ENCODE measurements at places on chromosomes 5 and 9.

- peak; percentile 46 for DNase-seq
These were observed at the start of gene LHX6 for GRCh38 chr9:122228568-122229484. Gene LHX6, minus strand, starts transcription at chr9:122228957. Its CDS starts 217 bp downstream, at chr9:122228740.

GRCh38 chr5:10876006-10876744 is 115.1 kb upstream of the DAP start:
- DNase-seq, result no peak

DNA sequence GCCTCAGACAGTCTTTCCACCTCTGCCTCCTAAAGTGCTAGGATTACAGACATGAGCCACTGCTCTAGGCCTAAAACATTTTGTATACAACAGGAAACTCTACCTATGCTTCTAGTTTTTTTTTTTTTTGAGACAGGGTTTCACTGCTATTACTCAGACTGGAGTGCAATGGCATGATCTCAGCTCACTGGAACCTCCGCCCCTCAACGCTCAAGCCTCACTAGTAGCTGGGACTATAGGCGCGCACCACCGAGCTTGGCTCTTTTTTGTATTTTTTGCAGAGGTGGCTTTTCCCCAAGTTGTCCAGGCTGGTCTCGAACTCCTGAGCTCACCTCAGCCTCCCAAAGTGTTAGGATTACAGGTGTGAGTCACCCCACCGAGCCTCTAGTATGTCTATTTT is 5.4 kb downstream of the HSPA9 start:
- no peak for DNase-seq

GRCh38 chr5:16552666-16553343 is 64.0 kb downstream of the RETREG1 start:
- DNase-seq, result peak; percentile 58

DNA sequence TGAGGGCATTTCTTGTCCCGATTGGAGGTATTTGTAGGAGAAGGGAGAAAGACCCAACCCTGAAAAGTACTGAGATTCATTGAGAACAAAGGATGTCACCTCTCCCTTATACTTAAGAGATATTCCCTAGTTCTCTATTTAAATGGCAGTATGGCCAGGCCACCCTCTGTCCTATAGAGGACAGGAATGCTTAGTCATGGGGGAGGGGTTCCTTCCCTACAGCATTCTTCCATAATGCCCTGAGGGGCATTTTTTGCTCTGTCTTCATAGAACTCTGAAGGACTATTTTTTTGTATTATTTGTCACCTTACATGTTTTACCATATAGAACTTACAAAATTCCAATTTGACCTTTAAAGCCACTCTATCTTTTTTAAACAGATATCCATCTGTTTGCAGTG is 176.3 kb downstream of the TMEM161B start:
- DNase-seq, result no peak

GRCh38 chr5:110297152-110297670 is 429.3 kb downstream of the TMEM232 start:
- no peak for DNase-seq

GRCh38 chr5:179265514-179266290 is 79.6 kb downstream of the ADAMTS2 start:
- peak; percentile 41 for DNase-seq

- no peak for DNase-seq
These were observed 1028.5 kb upstream of the ACO1 start for GRCh38 chr9:31355965-31356364.

DNA sequence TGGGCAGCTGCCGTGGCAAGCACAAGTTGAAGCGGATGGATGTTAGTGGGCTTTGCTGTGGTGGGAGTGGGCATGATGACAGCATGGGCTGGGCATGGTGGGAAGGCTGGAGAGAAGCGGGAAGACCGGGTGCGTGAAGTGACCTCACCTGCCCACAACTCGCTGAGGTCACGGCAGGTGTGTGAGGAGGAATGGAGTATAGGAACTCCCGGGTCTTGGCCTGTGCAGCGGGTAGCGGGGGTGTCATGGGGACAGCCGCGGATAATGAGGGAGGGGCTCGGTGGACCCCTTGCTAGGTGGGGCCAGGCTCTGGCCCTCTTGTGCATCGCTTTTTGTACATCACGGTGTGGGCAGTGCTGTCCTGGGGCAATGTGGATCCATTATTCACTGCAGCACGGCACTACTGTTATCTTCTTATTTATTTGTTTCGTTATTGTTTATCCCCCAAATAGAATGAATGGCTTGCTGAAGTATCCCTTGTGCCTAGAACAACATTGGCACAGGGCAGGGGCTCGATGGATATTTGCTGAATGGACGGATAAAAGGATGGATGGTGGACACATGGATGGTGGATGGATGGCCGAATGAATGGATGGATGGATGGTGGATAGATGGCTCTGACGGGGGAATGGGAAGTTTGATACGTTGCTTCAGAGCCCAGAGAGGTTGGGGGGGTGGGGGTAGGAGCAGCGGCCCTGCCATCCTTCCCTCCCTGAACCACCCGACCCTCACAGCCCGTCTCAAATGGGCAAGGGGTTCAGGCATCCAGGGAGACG is 14.6 kb downstream of the PROP1 start:
- no peak for DNase-seq

DNA sequence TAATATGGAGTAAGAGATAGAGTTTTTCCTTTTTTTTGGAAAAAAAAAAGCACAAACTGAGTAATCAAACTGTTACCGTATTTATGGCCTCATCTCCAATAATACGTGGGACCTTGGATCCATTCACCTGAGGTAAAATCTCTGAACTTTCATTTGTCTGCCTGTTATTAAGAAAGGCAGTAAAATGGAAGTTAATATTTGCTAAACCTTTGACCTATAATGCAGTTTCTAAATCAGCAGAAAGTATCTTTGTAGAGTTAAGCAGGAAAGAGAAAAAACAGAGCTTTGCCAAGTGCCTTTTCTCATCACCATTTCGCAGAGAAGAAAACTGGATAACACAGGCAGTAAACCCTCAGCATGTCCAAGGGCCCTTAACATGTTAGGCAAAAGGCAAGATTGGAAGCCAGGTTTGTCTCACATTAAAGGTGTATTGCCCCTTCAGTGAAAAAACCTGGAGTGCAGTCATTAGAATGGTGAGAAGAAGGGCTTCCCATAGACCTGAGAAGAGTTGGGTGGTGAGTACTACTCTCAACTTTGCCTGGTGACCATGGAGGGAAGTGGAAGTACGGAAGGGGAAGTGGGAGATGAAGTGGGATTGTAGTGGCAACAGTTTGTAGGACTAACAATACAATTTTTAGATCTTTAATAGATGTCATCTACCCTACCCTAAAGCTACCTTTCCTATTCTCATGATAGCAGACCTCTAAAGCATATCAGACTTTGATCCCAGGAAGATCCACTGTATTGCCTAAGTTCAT is 65.4 kb upstream of the GRAMD2B start:
- DNase-seq, result no peak

DNA sequence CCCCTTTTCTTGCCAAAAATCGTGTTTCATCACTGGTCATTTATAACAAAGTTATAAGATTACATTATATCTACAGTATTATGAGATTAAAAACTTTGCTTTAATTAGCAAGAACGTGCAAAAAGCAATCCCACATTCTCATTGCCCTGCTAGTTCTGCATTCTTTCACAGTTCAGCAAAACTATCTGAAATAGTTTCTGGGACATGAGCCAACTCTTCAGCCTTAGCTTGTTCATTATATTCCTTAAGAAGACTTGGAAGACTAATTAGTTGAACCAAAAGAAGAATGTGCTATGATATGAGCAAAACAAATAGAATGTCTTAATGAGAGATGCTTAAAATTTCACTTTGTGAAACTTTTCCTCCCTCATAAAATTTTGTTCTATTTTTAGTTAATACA is 76.7 kb downstream of the ITGA1 start:
- no peak for DNase-seq

DNA sequence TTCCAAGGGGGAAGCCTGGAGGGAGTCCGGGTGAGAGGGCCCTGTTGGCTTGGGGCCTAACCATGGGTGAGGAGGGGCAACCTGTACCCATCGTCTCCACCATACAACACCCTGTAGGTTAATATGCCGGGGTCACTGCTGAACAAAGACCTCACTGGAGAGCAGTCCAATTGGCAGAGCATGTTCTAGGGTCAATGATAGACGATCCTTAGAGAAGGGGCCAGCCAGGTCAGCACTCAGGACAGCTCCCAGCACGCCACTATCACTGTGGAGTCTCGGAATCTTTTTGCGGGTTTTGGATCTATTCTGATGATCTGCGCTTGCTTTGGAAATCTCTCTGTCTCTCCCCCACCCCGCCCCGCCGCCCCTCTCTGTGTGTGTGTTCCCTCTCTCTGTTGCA is 218.4 kb upstream of the MVB12B start:
- no peak for DNase-seq

DNA sequence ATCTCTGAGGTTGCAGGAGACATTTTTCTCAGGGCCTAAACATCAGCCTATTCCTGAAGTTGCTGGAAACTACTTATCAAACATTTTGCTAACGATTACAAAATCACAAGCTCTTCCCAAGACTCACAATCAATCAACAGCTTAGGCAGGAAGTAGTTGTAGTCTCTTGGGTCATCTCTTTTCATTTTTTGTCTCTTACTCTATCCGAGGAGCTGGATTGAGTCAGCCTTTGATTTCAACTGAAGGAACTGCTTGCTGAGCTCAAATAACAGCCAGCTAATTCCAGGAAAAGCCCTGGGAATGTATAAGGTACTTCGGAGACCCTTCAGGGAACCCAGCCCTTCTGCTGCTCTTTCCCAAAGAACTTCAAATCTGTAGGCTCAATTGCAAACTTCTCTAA is 398.9 kb downstream of the PLK2 start:
- DNase-seq, result no peak

- DNase-seq, result no peak
These were observed 380.0 kb downstream of the ACTL7B start for GRCh38 chr9:108475813-108476212.

DNA sequence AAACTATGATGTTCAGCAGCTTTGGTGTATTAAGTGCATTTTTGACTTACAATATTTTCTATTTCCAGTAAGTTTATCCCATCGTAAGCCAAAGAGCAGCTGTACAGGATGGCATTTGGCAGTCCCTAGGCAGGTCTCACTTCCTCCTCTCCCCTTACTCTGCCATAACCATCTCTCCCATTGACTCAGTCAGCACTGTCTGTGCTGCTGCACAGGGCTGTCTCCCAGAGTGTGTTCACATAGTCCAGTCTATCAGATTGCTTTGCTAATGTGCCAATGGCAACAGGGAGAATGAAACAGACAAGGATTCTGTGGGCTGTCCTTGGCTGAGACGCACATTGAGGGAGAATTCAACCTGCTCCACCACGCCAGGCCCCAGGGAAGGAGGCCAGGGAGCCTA is 47.0 kb upstream of the CAST start:
- DNase-seq, result no peak

GRCh38 chr5:158419186-158419585 is 560.2 kb upstream of the CLINT1 start:
- no peak for DNase-seq

- DNase-seq, result no peak
These were observed 568.0 kb downstream of the ANXA1 start for GRCh38 chr9:73719660-73720059.

DNA sequence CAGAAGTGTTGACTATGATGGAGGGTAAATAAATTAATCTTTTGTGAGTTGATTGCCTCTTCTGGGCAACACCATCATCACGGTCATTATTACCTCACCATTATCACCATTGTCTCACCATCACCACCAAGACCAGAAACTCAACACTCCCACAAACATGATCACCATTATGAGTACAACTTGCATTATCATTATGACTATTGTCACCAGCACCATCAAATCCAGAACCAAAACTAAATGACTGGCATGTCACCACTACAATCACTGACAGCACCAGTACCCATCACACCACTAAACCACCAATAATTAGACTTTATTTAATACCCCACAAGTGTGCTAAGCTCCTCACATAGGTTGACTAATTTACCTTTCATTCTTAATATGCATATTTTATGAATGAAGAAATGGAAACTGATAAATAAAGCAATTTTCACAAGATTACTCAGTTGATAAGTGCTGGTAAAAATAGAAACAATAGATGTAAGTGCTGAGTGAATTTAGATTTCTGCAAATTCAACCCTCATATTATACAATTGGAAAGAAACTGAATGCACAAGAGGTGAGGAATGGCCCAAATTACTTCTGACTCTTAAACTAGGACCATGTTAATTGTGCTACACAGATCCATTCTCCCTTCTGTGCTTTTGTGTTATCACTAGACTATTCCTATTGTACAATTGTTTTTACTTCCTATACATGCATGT is 517.8 kb upstream of the PAPPA start:
- DNase-seq, result no peak

DNA sequence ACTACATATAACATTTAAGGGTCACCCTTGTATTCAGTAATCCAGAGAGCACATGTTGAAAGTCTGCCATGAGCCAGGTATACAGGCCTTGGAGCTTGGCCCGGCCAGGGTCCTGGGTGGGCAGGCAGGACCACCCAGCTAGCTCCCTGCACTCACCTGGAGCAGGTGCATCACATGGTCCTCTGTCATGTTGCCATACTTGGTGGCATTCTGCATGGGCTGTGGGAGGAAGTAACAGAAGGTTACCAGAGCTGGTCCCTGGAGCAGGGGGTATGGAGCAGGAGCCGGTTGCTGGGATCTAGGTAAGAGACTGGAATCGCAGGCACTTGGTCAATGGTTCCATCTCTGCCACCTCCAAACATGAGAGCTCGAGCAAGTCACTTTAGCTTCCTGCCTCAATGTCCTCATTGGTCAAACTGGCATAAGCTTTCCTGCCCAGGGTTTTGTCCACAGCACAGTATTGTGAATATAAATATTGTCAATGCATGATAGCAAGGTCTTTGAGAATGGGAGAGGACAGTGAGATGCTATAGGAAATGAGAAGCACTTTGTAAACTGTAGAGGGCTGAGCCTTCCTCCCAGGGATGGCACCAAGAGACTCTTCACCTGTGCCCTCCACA is 6.5 kb downstream of the CD74 start:
- no peak for DNase-seq

DNA sequence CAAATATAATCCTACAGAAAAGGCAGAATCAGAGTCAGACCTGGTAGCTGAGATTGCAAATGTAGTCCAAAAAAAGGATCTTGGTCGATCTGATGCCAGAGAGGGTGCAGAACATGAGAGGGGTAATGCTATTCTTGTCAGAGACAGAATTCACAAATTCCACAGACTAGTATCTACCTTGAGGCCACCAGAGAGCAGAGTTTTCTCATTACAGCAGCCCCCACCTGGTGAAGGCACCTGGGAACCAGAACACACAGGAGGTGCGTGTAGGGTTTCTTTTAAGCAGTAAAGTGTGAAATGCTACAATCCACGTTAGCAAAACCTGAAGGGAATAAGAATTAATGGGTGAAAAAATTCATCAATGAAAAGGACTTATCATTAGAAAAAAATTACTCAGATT is 145.8 kb downstream of the GIN1 start:
- no peak for DNase-seq

GRCh38 chr5:173498739-173499470 is 117.5 kb downstream of the BOD1 start:
- DNase-seq, result no peak

DNA sequence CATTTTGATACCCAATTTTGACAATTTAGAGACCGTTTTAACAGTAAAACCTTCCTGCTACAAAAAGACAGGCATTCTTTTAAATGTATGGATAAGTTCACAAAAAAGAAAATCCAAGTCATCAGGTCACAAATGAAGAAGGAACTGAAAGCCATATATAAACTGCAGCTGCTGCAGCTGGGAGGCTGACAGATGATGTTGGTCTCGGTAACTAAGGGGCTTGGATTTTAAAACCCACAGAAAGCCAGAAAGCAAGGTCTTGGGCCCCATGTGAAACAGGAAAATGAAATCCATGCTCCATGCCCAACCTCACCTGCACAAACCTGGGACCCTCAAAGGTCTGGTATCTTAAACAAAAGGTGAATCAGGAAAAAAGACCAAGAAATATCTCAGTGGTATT is 15.7 kb upstream of the C5orf34 start:
- no peak for DNase-seq

Measured in activated naive CD4-positive, alpha-beta T cell treated with anti-CD3 and anti-CD28 coated beads, Interleukin-2, amount 50 U/mL, for 72 hours (primary cell).